HS-27A (cell line): ENCODE measurements at places on chromosomes 1 and 21.

GRCh38 chr21:38979271-38980121, 173.8 kb downstream of the ETS2 start:
- no peak for DNase-seq

GRCh38 chr1:38670544-38671122, 188.9 kb downstream of the RRAGC start:
- DNase-seq: no peak

DNA sequence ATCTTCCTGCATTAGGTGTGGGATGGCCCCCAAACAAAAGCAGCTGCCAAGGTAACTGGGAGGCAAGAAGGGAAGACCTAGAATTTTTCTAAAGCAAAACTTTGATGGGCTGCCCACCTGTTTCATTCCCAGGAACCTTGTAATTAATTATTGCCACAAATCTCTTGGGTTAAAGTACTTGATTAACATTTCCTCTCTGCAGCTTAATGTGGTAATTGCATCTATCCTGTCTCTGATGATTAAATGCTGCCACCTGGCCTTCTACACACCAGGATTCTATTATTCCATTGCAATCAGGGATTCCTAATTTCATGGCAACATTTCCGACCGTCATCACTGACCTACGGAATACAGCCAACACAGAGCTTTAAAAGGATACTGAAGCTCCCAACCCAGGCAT, 68.3 kb upstream of the RC3H1 start:
- DNase-seq: no peak

DNA sequence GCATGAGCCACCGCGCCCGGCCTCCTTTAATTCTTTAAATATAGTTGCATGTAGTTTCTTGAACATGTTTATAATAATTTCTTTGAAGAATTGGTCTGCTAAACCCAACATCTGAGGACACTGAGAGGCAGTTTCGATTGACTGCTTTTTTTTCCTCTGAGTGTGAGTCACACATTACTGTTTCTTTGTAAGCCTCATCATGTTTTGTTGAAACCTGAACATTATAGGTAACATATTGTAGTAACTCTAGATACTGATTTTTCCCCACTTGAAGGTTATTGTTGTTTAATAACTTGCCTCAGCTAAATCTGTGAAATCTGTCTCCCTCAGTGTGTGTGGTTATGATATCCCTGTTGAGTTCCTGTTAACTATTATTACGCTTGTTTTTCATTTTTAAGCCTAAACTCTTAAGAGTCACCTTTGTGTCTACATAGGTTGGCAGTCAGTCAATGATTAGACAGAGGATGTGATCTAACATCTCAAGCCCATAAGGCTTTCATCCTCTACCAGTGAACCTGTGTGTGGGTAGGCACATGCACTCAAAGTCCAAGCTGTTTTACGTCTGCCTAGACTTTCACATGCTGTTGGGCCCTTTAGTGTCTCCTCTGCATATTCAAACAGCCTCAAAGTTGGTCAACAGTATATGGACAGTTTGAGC, 155.5 kb downstream of the KCNH1 start:
- DNase-seq: no peak

GRCh38 chr1:220804202-220804586, 17.5 kb downstream of the MTARC1 start:
- no peak for DNase-seq

DNA sequence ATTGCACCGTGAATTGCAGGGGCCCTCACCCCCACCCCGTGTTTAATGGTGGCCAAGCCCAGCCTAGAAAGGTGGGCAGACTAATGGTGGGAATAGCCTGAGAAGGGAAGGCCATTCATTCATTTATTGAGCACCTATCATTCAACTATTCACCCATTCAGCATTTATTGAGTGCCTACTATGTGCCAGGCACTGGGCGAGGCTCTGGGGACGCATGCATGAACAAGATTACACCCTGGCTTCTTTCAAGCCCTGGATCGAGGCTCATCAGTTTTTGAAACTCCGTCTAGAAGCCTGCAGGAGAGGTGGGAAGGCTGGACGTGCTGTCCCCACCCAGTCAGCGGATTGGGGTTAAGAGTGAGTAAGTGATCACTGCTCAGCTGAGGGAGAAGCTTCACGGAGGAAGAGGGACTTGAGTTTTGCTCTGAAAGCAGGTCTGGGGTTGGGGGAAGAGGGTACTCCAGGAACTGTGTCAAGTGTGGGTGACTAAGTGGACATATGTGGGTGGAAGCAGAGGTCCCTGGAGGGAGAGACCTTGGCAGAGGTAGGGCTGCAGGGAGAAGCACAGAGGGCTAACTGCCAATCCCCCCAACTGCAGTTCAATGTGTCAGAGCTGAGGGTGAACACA, 35.6 kb downstream of the MEF2D start:
- no peak for DNase-seq

GRCh38 chr1:157523774-157524493, 28.4 kb downstream of the FCRL5 start:
- DNase-seq: no peak

DNA sequence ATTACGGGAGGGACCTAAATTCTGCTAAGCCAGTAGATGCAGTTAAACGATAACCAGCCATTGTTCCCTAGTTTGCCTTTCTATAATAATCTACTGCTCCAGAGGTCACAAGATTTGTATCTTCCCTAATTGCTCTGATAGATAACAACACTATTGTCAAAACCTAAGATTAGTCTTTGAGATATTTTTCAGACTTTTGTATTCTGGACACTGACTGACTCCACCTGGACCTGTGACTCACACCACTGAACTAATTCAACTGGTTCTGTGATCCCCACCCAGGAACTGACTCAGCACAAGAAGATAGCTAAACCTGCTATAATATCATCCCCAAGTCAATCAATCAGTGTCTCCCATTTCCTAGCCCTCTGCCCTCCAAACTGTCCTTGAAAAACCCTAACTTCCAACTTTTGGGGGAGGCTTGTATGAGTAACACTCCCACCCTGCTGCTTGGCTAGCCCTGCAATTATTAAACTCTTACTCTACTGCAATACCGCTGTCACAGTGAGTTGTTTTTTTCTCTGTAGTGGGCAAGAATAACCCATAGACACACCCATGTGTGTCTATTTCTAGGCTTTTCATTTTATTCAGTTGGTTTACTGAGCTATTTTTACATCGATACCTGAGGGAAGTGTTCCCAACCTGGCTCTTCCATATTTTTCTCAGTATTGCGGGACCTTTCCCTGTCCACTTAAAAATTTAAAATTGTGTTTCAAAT, 11.2 kb downstream of the KIFAP3 start:
- no peak for DNase-seq

- DNase-seq: no peak
Measured at GRCh38 chr1:59506952-59507351, 210.1 kb downstream of the FGGY start.

DNA sequence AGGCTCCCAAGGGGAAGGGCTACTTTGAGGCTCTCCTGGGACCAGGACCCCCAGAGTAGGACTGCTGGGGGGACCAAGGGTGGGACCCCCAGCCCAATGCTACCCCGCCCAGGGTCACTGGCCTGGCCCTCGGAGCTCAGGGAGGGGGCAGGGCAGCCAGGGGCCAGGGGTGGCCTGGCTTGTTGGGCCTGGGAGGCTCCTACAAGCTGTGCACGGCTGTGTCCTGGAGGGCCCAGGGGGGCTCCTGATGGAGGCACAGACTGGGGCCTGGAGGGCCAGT, 2.2 kb downstream of the HES4 start:
- DNase-seq: no peak

- DNase-seq: no peak
Measured at GRCh38 chr1:170768929-170769328, 105.0 kb downstream of the PRRX1 start.

- DNase-seq: no peak
Measured at GRCh38 chr1:161905269-161905884, 118.3 kb downstream of the OLFML2B start.
